ENCODE measurements at places on chromosomes 2 and 18.

GRCh38 chr2:558302-558642 is 118.9 kb downstream of the TMEM18 start:
- DNase-seq: no peak

DNA sequence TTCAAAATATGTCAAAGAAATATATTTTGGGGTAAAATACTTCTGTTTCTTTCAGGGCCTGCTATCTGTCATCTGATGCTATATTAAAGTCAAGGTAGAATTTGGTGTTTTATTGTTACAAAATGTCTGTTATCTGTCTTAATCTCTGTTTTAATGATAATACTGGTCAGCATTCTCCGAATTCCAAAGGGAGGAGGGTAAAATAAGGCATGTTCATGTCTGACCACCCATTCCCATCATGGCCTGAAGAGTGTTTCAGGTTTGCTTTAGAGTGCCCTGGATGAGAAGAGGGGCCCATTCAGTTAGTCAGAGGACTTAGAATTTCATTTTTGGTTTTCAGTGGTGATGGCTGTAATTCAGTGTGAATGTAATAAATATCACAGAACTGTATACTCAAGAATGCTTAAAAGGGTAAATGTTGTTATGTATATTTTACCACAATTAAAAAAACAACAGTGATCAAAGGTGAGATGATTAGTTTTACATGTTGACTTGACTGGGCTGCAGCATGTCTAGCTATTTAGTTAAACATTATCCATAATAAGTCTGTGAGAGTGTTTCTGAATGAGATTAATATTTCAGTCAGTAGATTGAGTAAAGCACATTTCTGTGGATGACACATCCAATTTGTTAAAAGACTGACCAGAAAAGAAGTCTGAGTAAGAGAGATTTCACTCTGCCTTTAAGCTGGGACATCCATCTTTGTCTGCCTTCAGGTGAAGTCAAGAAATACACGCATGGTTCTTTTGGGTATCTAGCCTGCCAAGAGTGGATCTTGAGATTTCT is 467.9 kb upstream of the SYT4 start:
- DNase-seq: no peak

GRCh38 chr2:108074150-108074549 is 87.8 kb downstream of the SLC5A7 start:
- no peak for DNase-seq

DNA sequence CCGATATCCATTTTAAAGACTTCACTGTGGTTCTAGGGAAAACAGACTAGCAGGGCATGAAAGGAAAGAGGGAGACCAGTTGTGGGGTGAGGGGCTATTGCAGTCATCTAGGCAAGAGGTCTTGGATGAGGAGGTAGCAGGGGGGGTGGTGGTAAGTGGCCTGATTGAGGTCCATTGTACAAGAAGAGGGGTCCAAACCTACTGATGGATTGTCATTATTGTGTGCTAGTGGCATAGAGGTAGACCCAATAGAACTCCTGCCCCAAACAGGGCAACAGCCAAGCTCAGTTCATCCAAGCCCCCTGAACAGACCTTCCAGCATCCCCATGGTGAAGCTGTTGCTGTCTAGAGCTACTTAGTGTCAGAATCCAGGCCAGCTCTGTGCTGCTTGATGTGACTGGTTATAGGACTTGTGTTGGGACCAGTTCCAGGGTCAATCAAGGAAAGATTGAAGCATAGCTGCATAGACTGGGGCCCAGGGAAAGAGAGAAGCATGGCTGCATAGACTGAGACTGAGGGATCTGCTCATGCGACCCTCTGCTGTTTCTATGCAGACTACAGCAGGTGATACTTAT is 7.0 kb downstream of the ASAP2 start:
- DNase-seq: no peak

DNA sequence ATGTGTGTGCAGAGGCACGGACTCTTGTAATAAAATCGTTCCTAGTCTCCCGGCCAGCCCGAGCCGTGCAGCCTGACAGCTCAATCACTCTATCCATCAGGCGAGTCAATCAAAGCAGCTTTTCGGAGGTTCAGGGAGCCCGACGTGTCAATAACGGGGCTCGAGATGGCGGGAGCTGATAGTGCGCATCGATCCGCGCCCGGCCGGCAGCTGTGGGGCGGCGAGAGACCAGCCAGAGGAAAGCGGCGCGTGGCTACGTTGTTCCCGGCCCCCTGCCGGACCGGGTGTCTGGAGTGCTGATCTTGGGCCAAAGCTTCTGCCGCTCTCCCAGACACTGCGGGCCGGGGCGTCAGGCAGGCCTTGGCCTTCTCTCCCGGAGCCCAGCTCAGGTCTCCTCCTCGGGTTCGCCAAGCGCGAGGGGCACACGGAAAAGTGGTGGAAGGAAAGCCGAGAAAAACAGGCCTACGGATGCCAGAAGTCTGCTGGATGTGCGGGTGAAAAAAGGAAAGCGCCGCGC is 2.4 kb downstream of the EN1 start:
- no peak for DNase-seq

DNA sequence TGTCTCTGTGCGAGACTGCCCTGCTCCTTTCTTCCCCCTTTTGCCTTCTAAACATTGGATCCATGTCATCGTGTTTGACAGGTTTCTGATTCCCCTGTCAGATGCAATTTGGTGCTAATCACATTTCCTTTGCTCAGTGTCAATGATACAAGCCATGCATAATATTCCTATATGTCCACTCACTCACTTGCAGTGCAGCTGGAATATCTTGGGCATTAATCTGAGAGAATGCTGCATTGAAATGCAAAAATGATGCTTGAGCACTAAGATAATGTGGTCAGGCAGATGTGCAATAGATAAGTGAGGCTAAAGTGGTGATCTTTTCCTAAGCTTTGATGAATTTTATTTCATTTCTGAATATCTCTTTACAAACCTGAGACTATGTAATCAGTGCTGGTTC is 375.5 kb downstream of the PARD3B start:
- no peak for DNase-seq

All from COLO829 (cell line).